Daoy (cell line): ENCODE measurements at places on chromosomes 12 and 14. TPM values are rescaled to one million over a fixed set of nuclear protein-coding genes. Genes with fewer than 3 reads are reported as not detected.

The CCDC175 gene
- 0.12 TPM in 1 of 2 replicates, not detected in the other for total RNA-seq

- no peak for DNase-seq
These were observed 865.7 kb downstream of the SLC6A15 start for GRCh38 chr12:84046859-84047258.

The CARMIL3 gene
- total RNA-seq, result under 0.01 TPM in 1 of 2 replicates, not detected in the other

- DNase-seq, result peak; percentile 98
These were observed 244.4 kb downstream of the ZFP36L1 start for GRCh38 chr14:68548194-68549076.

GRCh38 chr14:98580131-98580678 is 691.8 kb downstream of the BCL11B start:
- peak; percentile 34 for DNase-seq

GRCh38 chr12:70052931-70053497 is 190.2 kb upstream of the CNOT2 start:
- peak; percentile 62 for DNase-seq

GRCh38 chr12:5480218-5480937 is 48.5 kb downstream of the NTF3 start:
- no peak for DNase-seq

DNA sequence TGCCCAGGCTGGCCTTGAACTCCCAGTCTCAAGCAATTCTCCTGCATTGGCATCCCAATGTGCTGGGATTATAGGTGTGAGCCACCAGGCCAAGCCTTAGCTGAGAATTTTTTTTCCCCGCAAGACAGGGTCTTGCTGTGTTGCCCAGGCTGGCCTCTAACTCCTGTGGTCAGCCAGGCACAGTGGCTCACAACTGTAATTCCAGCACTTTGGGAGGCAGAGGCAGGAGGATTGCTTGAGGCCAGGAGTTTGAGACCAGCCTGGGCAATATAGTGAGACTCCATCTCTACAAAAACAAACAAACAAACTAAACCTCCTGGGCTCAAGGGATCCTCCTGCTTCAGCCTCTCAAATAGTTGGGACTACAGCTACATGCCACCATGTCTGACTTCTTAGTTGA is 27.3 kb downstream of the DEPDC4 start:
- DNase-seq, result no peak

- peak; percentile 60 for DNase-seq
These were observed 84.2 kb downstream of the PIWIL1 start for GRCh38 chr12:130421896-130422295.

- DNase-seq, result no peak
These were observed 12.6 kb upstream of the LGALS3 start for GRCh38 chr14:55116246-55117030.

The ST8SIA1 gene
- total RNA-seq, result not detected in 2 replicates

- DNase-seq, result no peak
These were observed 62.0 kb downstream of the CATSPERB start for GRCh38 chr14:91669867-91670266.

GRCh38 chr12:63400718-63401117 is 249.7 kb upstream of the AVPR1A start:
- peak; percentile 69 for DNase-seq

- no peak for DNase-seq
These were observed 69.2 kb upstream of the ARHGAP5 start for GRCh38 chr14:32007755-32008362.

The COCH gene
- total RNA-seq, result 35.5 and 43.5 TPM in 2 replicates

DNA sequence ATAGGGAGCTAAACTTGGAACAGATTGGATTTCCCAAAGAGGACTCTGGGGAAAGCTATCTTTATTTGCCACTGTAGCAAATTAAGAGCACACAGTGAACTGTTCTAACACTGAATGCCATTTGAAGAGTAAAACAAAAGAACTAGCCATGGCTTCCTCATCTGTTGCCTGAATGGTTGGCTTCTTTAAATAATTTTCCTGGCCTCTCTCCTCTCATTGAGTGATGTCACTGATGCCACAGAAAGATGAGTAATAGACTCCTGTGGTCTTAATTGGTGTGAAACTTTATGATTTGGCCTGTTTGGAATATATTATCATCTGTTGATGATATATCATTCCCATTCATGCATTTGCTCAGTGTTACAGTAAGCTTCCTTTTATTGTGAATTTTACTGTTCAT is 42.5 kb downstream of the WDR20 start:
- peak; percentile 73 for DNase-seq

- no peak for DNase-seq
These were observed 340.7 kb upstream of the DDHD1 start for GRCh38 chr14:53493860-53494259.

- DNase-seq, result peak; percentile 24
These were observed 3.8 kb downstream of the BCDIN3D start for GRCh38 chr12:49838973-49839633.

The DHH gene
- total RNA-seq, result not detected in 2 replicates

The KCNK10 gene
- total RNA-seq, result 0.06 and 0.63 TPM in 2 replicates

- DNase-seq, result no peak
These were observed 135.2 kb downstream of the GCH1 start for GRCh38 chr14:54767450-54767849.

- no peak for DNase-seq
These were observed 38.6 kb upstream of the TPH2 start for GRCh38 chr12:71900091-71900490.

- no peak for DNase-seq
These were observed 223.7 kb downstream of the PELI2 start for GRCh38 chr14:56341766-56342493.

DNA sequence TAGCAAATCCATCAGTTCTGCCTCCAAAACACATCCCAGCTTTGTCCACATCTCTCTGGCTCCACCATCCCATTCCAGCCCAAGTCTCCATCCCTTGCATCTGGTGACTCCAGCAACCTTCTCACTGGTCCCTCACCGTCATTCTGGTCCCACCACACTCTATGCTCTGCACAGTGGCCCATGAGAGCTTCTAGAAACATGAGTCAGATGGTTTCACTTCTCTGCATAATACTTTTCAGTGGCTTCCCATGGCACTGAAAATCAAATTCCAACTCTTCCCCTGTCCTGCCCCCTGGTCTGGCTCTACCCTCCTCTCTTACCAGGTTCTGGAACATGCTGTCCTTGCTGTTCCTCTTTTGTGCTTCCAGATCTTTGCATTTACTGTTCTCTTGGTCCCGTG is 17.2 kb upstream of the C12orf76 start:
- DNase-seq, result no peak

The ANKS1B gene
- total RNA-seq, result 26.4 and 36.8 TPM in 2 replicates

- peak; percentile 85 for DNase-seq
These were observed 494 bp downstream of the GCH1 start for GRCh38 chr14:54902143-54902520.

The TGM1 gene
- total RNA-seq, result 0.69 and 2.6 TPM in 2 replicates

- DNase-seq, result peak; percentile 71
These were observed 23.0 kb upstream of the GPR132 start for GRCh38 chr14:105087963-105088811.

DNA sequence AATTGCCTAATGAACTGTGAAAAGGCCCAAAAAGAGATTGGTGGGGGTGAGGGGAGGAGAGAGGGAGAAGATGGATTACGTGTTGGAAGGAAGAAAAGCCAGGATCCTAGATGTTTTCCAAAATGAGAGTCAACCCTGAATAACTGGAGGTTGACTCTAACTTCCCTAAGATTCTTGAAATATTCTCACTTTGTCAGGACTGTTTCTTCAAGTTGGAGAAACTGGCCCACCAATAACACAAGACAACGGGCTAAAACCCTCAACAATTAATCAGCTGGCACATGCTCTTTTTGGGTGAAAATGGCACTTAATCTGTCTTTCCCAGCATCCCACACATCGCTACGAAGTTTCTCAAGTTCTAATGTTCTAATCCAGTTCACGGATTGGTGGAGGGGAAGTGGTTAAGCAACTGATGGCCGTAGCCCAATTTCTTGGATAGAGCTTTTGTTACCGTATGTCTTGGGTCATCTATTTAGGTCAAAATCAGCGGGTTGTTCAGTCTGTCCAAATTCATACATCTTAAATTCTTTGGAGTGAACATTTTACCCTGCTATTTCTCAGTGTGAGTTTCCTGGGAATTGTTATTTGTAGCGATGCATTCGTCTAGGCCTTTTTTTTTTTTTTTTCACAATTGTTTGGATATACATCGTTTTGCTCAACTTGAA is 49.0 kb downstream of the GPHB5 start:
- DNase-seq, result no peak

The CHPT1 gene
- total RNA-seq, result 32.6 and 38.8 TPM in 2 replicates

DNA sequence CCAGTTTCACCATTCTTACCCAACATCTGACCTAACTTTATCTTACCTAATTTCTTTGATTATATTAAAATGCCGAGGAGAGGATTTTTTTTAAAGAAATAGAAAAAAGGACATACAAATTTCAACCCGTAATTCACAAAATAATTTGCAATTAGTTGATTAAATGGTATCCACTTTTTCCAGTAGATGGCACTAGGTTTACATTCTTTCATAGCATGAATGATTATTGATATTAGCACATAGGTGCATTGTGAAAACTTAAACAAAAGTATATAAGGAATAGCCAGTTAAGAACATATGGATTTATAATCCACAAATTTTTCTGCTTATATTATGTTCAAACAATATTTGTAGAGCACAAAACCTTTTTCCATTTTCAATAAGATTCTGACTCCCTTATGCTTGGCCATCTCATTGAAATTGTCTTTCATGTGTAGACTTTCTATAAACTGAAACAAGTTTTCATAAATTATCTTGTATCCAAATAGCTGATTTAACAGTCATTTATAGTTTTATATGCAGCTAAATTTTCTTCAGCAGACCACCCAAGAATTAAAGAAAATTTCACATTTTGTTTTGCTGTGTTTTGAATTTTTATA is 35.3 kb downstream of the MSRB3 start:
- DNase-seq, result no peak

The FAM90A1 gene
- 0.17 TPM in 1 of 2 replicates, not detected in the other for total RNA-seq
